ENCODE measurements at places on chromosomes 5 and 9.

DNA sequence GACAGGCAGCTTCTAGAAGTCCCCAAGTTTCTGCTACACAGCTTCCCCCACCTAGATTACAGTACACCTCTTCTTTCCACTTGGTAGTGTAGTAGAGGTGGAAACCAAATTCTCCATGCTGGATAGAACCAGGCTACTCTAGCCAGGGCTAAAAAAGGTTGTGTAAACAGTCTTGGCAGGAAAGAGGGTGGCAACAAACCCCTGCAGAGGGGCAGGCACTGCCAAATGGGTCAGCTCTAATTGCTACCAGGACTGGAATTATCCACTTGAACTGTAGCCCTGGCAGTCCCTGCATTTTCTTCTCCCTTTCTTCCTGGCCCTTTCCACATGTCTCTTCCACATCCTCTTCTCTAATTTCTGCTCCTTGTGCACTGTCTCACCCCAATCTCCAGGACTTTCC, 24.8 kb downstream of the RANBP3L start:
- DNase-seq: no peak

DNA sequence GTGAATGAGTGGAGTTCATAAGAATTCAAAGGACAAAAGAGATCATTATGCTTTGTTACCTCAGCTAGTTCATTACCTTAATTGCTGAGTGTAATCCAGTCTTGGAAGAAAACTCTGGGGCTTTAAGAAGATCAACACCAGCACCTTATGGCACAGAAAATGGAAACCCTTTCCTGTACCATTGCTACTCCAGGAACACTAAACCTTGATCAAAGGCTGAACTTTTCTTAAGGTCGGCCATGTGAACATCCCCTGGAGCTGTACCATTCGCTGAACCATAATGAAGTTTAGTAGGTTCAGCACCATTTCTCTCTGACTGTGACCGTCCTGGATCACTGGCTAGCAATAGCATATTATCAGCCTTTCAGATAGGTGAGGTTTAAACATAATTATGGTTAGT, 97.4 kb downstream of the PBX3 start:
- no peak for DNase-seq

DNA sequence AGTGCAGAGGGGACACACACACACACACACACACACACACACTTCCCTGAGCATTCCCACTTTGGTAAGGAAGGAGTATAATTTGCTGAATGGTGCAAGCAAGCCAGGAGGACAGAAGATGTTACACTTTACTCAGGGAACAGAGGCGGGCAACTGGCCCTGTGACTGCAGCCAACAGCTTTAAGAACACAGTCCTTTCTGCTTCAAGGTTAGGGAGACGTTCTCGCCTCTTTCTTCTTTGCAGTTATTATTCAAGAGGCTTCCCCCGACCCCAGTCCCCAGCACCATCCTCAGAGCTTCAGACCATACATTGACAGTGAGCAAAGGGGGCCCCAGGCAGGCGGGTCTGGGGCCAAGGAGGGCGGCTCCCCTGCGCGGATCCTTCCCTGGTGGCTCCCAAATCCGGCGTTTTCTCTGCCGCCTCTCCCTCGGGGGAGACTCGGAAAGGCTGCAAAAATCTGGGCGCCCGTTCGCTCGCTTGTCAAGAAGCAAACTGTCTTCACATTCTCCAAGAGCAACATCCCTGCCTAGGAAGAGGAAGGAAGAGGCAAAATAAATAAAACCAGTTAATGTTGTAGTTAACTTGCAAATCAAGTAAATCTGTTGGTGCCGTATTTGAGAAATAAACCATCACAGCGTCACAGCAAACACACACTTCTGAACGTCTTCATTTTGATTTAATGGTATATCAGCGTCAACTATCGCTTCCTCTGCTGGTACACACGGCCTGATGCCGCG, 3.8 kb upstream of the LHX2 start:
- DNase-seq: no peak

DNA sequence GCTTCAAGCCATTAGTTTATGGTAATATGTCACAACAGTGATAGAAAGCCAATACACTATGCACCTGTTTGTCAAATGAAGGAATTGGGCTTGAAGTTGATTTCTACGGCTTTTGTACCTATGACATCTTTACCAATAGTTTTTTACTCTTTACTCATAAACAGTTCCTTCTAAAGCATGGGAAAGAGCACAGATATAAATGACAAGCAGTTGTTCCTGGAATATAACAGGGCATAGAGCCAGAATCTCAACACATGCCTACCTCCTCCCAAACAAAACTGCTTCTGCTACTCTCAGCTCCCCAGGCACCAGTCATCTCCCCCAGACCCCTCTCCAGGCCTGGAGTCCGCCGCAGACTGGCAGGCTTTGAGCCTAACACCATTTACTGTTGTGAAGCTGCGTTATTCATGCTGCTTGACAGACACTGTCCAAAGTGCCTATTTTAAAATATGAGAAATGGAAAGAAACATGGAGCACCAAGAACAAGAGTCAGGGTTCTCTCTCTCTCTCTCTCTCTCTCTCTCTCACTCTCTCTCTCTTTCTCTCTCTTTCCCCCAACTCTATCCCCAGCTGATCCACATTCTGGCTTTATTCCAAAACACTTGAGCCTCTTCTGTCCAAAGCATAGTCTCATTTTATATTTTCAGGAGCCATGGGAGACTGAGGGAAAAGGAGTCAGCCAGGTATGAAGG, 111.6 kb downstream of the ADRB2 start:
- DNase-seq: no peak

DNA sequence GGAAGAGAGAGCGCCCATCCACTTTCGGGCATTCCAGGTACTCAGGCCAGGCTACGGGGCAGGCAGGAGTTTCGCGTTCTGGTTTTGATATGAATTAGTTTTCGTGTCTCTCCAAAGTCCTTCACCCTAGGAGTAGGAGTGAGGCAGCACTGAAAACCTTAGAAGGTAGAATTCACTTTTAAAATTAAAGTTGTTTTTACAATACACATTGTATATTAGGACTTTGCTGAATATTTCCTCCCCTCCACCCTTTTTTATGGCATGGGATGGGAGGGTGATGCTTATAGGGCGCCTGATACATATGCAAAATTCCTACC, 747 bp downstream of the ITGA1 start:
- no peak for DNase-seq

GRCh38 chr5:101160002-101160401, 256.9 kb upstream of the ST8SIA4 start:
- DNase-seq: no peak

DNA sequence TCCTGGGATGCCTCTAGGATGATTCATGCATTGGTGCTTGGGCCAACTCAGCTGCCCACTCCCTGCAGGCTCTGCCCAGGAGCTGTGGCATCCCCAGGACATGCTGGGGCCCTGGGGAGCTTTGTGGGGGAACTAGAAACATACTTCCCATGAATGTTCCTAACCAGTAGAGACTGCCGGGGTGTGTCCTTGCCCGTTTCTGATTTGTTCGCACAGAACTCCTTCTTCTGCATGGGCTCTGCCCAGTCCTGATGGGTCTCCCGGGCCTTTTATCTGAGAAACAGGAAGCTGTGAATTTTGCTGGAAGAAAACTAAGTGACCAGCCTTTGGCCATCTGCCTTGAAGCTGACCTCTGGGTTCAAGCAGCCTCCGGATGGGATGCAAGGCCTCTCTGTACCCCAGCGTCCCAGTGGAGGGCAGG, 71.6 kb upstream of the RNU6ATAC start:
- DNase-seq: no peak

DNA sequence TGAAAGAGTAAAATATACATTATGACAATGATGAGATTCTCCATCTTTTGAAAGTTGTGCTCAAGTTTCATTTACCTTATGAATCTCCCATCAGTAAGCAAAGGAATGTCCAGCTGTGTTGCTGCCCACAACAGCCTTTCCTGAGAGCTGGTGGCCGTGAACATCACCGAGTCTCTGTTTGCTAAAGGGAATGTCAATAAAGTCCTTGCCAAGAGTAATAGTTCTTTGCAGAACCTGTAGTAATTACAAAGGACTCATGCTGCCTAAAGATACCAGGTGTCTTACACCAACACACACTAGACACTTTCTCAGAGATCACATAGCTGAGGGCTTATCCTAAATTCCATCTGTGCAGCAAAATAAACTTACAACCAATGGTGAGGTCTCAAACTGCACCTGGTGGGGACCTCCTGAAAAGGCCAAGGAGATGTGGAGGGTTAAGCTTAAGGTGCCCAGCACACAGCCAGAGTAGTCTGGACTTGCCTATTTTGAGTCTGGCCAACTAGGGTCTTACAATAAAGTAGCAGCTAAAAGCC, 111.1 kb upstream of the DAPK1 start:
- DNase-seq: no peak

DNA sequence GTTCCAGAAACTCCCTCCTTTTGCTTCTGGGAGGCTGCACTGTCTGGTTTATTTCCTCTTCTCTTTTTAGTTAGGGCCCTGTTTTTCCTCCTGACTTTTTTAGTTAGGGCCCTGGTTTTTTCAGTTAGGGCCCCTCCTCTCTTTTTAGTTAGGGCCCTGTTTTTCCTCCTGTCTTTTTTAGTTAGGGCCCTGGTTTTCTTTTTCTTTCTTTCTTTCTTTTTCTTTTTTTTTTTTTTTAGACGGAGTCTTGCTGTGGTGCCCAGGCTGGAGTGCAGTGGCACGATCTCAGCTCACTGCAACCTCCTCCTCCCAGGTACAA, 15.1 kb downstream of the GSN start:
- DNase-seq: no peak

- no peak for DNase-seq
Observed at GRCh38 chr9:124209774-124210173, 48.0 kb upstream of the NEK6 start.

DNA sequence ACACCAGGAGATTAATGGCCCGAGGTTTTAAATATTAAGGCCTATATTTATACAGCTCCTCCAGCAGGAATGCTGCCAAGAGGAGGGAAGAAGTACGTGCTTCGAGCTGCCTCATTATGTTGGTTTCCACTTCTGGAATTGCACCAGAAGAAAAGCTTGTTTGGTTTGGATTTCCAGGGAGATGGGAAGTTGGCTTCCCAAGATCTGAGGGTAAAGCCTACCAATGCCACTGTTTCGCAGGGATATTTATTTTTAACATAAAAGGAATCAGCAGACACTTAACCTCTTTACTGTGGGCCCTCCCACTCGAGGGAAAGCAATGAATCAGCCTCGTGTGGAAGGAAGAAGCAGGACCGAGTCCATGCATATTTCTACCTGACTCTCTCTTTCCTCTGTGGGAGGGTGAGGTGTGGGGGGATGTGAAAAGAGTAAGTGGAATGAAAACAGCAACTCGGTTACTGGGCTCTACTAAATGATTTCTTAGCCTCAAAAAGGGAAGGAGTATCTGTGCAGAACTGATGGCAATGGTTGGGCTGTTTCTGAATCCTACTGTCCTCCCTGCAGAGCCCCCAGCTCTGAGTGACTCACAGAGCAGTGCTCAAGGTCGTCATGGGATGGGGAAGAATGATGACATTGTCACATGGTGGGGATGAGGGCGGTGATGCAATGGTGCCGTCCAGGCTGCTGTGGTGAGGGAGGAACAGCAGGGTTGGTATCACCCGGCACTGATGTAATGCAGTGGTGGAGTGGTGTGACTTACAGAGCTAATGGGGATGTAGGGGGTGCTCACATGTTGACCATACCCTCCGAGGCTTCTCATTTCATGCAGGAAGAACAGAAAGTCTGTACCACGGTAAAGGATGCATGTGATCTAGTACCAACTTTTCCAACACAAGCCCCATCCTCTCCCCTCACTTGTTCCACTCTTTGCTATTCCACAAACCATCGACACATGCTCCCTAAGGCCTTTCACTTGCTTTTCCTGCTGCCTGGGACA, 215.0 kb upstream of the PANK3 start:
- peak; percentile 28 for DNase-seq
